ENCODE measurements at places on chromosomes 7 and 10.

- DNase-seq: no peak
Observed at GRCh38 chr7:90574820-90575187, 21.3 kb upstream of the CDK14 start.

DNA sequence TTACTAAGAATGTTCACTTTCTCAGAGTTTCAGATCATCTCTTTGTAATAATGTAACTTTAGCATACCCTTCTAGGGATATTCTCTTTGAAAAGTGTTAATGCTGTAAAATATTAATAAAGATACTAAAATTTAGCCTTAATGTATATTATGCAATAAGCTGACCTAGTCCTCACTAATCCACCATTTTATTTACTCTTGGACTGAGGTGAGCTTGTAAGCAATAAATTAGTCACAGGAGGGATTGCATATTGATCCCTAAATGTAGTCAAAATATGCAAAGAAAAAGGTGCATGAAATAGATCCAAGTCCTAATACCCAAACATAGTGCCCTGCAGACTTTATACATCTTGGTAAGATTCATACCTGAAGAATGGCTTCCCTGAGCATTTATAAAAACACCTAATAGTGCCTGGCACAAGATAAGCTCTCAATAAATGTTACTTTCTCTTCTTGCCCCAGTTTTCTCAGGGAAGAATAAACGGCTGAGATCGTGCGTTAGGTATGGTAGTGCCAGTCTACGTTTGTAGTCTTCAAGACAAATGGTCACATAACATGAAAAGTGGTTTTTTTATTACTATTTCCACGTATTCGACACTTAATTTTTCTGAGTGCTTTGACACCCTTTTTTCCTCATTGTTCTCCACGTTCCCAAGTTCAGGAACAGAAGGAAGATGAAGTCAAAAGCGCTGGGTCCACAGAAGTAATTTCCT lies 14.3 kb downstream of the INSIG1 start:
- DNase-seq: no peak

DNA sequence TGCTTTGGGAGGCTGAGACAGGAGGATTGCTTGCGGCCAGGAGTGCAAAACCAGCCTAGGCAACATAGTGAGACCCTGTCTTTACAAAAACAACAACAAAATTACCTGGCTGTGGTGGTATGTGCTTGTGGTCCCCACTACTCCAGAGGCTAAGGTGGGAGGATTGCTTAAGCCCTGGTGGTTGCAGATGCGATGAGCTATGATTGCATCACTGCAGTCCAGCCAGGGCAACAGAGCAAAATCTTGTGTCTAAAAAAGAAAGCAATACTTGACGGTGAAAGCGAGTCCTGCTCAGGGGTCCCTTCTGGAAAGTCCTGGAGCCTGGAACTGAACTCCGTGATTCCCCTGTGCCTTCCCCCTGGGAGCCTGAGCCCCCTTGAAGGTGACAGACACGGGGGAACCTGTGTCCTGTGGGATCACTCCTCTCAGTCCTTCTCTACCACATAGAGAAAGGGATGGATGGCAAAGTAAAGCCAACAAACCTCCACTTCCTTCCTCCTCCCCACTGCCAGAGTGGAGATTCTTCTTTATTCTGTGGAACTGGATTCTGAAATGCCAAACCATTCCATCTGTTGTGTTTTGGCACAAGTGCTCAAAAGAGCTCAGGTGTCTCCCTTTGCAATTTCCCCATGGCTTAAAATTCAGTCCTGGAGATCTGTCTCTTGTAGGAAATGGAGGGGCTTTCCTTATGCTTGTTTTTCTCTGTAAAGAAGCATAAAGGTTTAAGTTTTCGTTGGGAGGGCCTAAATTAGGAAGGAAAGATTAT lies 50.6 kb downstream of the KIAA1217 start:
- DNase-seq: no peak

DNA sequence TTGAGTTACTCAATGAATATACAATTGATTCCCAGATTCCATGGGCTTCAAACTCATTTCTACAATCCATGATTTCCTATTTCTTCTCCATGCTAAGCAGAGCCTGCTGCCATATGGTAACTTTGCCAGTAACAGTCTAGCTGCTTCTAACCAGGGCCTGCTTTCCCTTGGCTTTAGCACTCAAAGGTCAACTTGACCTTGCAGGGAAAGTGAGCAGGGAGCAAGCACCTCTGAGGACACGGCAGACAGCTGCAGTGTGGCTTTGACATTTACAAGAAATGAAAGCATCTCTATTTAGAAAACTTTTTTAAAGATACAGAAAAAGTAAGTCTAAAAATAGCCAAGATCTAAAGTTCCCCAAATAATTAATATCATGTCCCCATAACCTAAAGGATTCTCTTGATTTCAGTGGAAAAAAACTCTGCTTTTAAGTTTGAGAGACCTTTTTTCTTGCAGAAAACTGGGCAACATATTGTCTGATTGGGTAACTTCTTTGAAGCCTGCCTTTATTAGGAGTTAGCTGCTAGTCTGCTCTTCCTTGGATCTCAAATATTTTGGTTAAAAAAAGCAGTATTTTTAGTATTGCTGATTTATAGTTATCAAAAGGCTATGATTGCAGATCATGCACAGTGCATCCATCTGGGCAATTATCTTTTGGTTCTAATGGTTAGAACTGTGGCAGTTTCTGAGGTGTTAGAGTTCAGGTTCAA lies 257.9 kb downstream of the AHR start:
- DNase-seq: no peak

GRCh38 chr10:89651916-89652573 lies 7.0 kb upstream of the PANK1 start:
- DNase-seq: no peak

DNA sequence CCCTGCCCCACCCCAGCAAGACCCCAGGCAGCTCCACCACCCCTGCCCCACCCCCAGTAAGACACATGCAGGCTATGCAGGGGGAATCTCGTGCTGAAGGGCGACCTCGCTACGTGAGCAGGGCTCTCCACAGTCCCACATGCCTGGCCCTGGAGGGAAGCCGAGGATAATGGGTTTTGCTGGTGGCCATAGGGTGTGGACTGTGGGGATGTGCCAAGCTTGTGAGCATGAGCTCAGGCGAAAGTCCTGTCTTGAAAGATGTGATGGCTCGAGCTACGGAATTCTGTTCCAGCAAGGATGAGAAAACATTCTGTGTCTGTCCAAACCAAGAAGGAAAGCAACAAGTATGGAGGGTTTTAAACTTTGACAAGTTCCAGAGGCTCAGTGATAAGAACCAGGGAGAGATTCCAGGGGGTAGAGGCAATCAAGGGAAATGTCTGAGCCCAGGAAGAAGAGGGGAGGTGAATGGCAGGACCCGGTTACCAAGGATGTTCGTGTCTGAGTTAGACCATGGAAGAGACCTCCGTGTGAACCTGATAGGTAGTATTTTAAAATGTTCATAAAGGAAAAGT lies 63.1 kb downstream of the PYROXD2 start:
- DNase-seq: no peak

DNA sequence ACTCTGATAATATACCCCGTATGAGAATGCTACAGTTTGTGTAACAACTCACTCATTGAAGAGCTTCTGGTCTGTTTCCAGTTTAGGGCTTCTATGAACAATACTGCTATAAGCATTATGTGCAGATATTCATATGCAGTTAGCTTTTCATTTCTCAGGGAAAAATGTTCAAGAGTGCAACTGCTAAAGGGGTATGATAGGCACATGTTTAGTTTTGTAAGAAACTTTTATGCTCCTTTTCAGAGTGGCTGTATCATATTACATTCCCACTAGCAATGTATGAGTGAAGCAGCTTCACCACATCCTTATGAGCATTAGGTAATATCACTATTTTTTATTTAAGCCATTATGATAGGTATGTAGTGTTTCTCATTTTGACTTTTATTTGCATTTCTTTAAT lies 182.6 kb upstream of the CXCL12 start:
- DNase-seq: no peak

DNA sequence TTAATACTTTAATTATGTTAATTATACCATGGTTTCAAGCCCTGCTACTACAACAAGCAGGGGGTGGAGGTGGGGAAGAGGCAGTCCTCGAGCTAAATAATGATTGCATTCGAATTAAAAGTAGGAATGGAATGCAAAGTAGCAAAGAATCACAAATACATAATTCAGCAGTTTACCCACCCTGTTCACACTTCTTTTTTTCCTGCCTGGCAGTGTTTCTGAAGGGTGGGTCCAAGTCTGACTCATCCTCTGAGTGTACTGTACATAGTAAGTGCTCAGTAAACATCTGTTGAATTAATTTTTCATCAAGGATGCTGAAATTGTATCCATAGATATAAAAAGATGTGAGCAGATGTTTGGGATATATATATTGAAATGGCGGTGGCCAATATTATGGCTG lies 778.8 kb downstream of the LRMDA start:
- no peak for DNase-seq

- DNase-seq: no peak
Observed at GRCh38 chr7:22670422-22670815, 56.6 kb upstream of the IL6 start.

GRCh38 chr10:3455385-3456334 lies 283.1 kb upstream of the PITRM1 start:
- no peak for DNase-seq

DNA sequence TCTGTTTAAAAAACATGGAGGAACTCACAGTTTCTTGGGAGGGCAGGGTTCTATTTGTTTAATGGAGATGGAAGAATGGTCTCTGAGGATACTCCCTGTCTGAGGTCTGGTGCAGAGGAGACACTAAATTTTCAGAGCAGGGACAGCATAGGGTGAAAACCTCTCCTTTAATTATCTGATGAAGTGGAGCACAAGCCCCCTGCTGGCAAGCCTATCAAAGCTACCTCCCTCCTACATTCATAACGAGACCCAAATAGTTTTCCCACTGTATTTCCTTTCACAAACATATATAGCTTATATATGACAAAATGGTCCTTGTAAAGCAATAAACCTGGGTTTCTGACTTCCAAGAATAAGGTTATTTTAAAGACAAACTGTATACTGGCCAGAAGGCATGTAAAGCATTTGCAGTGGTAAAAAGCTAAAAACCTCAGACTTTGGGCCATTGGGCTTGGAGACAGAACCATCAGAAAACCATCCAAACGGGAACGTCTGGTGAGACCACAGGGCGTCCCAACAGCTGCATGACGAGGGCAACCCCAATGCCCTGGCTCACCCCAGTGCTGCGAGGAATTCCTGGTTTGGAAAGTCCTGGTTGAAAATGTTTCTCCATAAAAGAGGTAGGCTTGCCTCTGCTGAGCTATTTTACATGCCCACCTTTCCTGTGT lies 201.3 kb downstream of the FANK1 start:
- no peak for DNase-seq

GRCh38 chr10:103736763-103737162 lies 118.6 kb downstream of the SH3PXD2A start:
- DNase-seq: no peak

DNA sequence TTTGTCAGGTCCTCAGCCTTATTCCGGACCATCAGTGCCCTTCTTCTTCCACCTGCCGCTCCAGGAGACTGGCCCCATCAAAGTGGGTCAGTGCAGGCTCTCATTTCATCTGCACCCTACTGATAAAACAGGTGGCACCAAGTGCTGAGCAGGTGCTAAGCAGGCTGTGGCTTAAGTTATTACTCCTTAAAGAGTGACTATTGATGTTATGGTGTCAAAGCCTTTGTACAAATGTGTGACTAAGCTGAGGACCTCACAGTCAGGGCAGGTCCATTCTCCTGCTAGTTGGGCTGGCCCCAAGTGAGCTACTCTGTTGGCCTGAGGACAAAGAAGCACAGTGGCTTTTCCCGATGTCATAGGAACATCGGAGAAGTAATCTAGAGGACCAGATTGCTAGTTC lies 11.2 kb upstream of the CALD1 start:
- no peak for DNase-seq

GRCh38 chr7:77738871-77739270 lies 42.6 kb downstream of the RSBN1L start:
- DNase-seq: no peak

- DNase-seq: no peak
Observed at GRCh38 chr7:66265566-66265965, 60.4 kb downstream of the TPST1 start.

DNA sequence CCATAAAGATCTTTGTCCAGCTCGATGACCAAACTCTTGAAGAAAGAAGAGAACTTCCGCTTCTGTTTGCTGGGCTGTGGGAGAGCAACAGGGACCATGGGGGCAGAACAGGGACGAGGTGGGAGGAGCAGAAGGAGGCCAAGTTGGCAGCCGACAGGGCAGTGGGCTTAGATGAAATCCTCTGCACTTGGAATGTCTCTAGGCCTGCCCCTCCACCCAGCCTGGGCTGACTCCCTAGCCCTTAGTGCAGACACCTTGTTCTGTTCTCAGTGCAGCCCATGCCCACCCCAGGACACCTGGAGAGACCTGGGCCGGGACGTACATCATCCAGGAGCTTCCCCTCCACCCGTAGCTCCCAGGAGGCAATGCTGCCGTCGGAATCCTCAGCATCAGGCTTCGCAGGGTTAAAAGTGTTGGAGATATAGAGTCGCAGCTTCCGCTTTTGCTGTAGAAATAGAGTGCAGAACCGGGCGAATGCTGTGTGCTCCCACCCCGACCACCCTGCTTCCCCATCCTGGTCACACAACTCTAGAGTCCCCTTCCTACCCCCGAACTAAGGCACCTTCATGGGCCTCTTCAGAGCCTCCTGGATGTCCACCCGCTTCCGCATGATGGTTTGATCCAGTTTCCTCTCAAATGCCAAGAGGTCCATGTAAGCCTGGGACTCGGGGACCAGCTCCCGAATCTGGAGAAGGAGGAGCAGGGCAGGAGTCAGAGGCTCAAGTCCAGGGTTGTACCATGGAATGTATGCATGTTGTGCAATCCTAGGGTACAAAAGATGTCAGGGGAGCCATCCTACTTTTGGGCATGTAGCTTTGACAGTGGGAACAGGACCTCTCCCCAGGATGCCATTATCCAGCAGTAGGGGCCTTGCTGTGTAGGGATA lies 6.1 kb downstream of the SMARCD3 start:
- DNase-seq: no peak

- DNase-seq: no peak
Observed at GRCh38 chr7:74253331-74253730, 868 bp downstream of the RFC2 start.

GRCh38 chr10:4359003-4359402 lies 467.0 kb upstream of the AKR1E2 start:
- DNase-seq: no peak

- DNase-seq: no peak
Observed at GRCh38 chr7:85111761-85112160, 75.1 kb downstream of the SEMA3D start.

DNA sequence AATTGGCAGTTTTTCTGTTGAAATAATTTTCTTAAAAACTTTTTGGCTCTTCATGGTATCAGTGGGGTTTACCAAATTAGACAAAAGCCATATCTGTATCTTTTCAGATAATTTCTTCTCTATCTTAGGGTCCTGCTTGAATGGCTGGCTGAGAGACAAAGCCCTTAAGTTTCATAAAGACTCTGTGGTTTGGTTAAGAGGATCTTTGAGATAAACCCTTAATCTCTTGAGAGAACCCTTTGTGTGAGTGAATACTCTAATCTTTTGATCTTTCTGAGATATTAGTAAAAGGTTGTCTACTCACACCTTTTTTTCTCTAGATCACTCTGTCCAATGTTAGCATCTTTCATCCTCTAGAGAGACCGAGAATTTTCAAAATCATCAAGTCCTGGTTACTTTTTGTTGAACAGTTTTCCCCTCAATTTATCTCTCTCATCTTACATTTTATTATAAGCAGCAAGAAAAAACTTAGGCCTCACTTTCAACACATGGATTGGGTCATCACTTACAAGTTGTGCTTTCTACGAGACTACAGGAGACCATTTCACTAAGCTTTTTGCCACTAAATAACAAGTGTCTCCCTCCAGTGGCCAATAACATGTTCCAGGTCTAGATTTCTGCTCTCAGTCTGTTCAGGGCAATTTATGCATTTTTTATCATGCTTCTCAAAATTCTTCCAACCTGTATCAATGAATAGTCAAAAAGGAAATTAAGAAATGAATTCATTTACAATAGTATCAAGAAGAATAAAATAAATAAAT lies 28.4 kb downstream of the DNAJC9 start:
- no peak for DNase-seq

GRCh38 chr7:50335795-50336754 lies 31.6 kb downstream of the IKZF1 start:
- peak; percentile 88 for DNase-seq

Measured in activated CD4-positive, alpha-beta T cell treated with anti-CD3 and anti-CD28 coated beads for 4 hours (primary cell).